Lung (tissue), 17 donors: ENCODE measurements at places on chromosomes 2 and 18.

DNA sequence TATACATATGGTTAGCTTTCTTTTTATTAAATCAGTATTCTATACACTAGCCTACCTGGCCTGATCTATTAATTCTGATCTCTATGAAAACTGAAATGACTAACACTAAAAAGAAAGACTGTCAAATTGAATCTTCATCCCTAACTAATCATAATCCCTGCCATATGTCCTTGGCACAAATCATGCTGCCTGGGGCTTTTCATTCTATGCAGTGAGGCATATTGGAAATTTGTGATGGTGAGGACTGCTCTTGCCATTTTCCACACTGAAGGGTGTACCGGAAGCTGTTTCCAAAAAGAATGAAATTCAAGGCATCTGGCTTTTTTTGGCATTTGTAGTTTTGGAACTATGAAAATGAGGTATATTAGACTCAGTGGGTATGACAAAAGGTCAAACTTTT is 39.7 kb downstream of the RAPGEF4 start:
- no peak for DNase-seq

DNA sequence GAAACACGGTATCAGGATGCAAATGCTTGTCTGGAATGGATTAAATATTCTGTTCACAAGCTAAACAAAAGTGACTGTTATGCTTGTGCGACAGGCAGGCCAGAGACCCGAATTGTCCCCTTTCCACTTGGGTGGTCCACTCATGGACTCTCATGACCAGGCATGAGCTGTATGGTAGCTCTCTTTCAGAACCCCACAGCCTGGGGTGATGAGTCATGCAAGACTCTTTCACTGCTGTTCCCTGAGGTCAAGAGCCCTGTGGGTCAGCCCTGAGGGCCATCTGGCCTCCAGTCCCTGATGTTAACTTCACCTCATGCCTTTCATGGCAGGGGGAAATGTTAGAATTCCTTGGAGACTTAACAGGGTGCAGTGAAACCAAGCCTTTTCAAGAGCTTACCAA is 13.7 kb upstream of the SAP130 start:
- no peak for DNase-seq

DNA sequence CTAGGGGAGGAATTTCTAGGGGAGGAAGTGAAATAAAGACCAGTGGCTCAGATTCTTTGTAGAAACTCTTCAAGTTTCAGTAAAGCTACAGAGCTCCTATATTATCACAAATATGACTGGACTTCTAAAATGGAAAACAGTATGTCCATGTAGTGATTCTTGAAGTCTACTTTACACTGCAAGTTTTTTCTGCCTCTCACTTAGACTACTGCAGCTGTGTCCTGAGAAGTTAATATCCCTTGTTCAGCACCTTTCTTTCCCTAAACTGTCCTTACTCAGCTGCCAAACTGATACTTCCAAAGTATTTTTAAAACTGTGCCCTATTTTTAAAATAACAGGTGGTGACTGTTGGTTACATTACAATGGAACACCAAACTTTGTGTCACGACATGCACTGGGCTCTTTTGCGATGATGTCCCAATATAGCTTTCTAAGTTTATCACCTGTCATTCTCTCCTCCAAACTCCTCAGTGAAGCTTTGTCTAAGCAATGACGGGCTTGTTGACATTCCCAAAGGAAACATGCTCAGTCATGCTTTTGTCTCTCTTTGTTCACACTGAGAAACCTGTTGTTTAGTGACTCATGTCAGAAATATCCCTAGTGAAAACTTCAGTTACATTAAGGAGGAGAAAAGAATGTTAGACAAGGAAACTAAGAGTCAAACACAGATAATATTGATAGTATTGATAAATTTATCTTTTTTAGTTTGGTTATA is 341.1 kb downstream of the ARL6IP6 start:
- no peak for DNase-seq

DNA sequence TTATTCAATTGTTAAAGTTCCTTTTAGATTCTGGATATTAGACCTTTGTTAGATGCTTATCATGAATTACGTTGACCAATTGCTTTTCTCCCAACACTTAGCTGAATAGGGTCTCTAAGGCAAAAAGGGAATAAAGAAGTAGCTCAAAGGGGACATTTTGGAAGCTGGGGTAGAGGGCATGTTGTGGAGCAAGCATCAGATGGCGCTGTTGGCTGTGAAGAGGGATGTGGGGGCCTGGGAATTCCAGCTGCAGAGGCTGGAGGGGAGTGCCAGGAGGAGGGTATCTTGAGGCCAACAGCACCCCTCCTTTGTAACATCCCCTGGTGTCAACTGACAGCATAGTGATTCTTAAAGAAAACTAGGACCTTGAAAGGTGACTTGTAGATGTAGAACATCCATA is 198.2 kb downstream of the ADCYAP1 start:
- no peak for DNase-seq

DNA sequence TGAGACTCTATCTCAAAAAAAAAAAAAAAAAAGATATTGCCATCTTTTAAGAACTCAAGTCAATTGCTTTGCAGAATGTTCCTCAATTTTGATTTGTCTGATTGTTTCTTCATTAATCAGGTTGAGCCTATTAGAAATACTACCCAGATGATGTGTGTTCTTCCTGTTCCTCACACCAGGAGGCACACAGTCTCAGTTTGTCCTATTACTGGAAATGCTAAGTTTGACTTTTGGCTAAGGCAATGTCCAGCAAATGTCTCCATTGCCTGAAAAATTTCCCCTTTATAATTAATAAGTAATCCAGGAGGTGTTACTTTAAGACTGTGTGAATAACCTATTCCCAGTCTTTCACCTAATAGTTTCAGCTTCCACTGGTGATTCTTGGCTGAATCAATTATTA is 28.4 kb downstream of the BOLA3 start:
- DNase-seq, result no peak

DNA sequence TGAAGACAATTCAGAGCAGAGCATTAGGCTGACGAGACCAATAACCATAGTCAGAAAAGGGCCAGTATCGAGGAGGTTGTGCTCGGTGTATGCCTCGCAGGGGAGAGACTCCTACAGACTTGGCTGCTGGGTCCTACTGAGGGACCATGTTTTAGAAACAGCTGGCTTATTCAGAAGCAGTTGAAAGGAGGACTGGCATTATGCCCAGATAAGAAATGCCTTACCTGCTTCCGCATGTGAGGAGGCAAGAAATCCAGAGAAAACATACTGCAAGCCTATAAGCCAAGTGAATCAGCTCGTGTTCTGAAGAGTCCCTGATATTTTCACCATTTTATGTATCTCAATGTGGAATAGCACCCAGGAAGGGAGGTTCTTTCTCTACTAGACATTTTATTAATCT is 434.7 kb downstream of the GRB14 start:
- DNase-seq, result peak; percentile 33

GRCh38 chr18:28409811-28410210 is 232.9 kb upstream of the CDH2 start:
- no peak for DNase-seq

GRCh38 chr2:110805894-110806452 is 73.6 kb downstream of the ACOXL start:
- DNase-seq, result peak; percentile 31

GRCh38 chr2:61214171-61214570 is 52.2 kb downstream of the C2orf74 start:
- no peak for DNase-seq

DNA sequence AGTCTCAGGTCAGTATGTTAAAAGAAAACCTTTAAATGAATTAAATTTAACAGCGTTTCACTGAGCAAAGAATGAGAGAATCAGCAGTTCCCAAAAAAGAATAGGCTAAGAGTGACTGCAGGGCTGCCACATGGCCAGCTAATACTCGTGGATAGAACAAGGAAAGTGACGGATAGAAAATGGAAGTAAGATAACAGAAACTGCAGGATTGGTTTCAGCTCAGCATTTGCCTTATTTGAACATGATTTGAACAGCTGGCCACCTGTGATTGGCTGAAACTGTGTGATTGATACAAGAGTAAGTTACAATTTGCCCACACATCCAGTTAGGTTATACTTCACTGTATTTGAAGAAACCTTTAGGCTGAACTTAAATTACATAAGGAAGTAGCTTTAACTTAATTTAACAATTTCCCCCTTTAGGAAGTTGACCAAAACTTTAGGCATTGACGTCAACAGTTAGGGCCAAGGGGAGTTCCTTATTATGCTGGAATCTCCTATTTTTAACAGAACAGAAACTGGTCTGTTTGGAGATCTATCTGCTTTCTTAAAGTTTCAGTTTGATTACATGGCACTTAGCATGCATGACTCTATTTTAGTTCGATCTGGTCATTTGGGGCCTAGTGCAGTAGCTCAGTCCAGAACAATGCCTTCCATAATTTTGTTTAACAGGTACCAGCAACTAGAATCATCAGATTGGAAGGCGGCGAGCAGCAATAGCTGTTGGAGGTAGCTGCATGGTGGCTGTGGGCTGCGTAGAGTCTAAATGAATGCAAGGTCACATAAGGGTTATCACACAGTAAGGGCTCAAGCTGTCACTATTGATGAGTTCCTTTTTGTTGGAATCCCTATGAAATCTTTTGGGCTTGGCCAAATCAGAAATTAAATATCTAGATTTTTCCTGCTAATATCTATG is 143.4 kb downstream of the TRIM43 start:
- DNase-seq, result no peak

GRCh38 chr2:106057206-106057605 is 136.9 kb downstream of the UXS1 start:
- no peak for DNase-seq

GRCh38 chr2:187615364-187615763 is 61.1 kb upstream of the TFPI start:
- no peak for DNase-seq

DNA sequence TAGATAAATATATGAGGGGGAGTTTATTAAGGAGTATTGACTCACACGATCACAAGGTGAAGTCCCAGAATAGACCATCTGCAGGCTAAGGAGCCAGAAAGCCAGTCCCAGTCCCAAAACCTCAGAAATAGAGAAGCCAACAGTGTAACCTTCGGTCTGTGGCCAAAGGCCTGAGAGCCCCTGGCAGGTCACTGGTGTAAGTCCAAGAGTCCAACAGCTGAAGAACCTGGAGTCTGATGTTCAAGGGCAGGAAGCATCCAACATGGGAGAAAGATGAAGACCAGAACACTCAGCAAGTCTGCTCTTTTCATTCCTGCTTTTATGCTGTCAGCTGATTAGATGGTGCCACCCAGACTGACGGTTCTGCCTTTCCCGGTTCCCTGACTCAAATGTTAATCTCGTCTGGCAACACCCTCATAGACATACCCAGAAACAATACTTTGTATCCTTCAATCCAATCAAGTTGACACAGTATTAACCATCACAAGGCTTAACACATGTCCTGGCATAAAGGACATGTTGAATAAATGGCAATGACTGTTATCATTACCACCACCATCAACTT is 56.7 kb downstream of the MAPK4 start:
- DNase-seq, result no peak

DNA sequence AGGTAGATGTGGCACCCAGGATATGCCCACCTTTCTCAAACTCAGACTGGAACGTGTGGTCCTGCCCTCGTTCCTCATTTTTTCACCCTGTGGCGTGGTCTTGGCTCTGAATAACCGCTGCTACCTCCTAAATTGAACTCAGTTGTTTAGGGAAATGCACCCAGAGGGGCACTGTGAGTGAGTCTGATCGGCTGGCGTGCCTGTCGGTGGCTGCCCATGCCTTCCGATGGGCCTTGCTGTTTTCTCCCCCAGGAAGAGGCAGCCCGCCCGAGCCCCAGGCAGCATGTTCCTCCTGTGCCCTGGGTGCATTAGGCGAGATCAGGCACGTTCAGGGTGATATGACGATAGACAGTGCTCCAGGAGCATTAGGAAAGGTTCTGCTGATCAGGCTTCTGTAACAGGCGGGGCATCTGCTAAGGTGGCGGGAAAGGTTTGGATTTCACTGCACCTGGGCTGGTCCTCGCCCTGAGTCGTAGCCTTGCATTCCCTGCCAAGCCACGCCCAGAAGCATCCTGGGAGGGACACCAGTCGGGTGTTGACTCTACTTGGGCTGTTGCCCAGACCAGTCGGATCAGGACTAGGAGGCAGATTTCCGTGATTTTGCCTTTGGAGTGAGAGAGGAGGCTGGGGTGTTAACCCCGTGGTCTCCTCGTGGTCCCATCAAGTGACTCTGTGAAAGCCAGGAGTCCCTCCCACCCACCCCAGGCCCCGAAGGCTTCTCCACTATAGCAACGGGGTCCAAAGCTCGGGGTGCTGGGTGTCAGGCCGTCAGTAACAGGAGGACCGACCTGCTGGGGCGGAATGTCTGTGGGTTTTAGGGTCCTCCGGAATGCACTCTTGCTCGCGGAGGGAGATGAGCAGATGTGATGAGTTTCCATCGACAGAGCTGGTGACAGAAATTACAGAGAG is 75.1 kb downstream of the SH3BP4 start:
- DNase-seq, result peak; percentile 74

DNA sequence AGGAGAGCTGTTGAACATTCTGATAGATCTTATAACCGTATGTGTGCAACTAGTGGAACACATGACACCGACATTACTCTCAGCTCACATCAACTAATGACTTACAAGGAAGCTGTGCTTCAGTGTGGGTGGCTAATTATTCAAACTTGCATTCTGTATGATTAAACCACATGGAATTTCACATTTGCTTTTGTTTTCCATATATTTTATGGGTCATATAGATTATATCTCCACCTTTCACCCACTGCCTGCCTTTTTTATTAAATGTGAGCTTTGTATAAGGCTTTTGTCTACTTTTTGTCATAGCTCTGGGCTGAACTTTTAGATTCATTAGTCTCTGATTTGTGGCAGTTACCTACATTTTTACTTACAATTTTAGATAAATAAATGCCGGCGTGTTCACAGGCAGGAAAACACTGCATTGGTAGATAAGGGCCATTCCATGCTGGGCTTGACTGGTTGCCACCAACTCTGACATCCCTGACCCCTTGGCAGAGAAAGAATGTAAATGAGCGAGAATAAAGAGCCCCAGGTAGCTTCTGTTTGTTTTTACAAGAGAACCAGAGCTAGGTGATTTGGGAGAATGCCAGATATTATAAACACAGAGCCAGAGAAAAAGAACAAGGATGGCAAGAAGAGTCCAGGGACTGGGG is 35.7 kb downstream of the LYPD6 start:
- DNase-seq, result peak; percentile 14

GRCh38 chr2:240235149-240235803 is 94.8 kb upstream of the OTOS start:
- no peak for DNase-seq

DNA sequence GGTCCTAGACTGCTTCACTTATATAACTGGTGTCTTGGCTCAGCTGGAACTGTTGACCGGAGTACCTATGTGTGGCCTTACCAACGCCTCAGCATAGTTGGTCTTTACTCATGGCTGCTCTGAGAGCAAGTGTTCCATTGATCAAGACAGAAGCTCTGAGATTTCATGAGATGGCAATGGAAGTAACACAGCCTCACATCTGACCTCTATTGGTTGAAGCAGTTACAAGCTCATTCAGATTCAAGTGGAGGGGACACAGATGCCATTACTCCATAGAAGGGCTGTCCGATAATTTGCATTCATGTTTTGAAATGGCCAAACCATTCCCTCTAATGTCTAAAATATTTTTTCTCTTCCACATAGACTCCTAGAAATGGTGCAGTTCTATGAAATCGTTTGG is 46.4 kb upstream of the STK39 start:
- no peak for DNase-seq

GRCh38 chr2:132670496-132671150 is 618 bp upstream of the LYPD1 start:
- DNase-seq, result peak; percentile 19
